Cardiac muscle cell (in vitro differentiated cells and primary cell): ENCODE measurements at places on chromosomes 7 and 10.
A peak's percentile ranks its signal among the peaks of the same experiment; 100 is the strongest.

- H3K36me3 ChIP-seq, result no peaks in the 10 kb centered on the region
- no peak for DNase-seq
- H3K27me3 ChIP-seq, result no peaks in the 10 kb centered on the region
- H3K4me3 ChIP-seq, result no peak overlapping the region
Observed at GRCh38 chr10:127267442-127267841, 71.1 kb upstream of the INSYN2A start.

DNA sequence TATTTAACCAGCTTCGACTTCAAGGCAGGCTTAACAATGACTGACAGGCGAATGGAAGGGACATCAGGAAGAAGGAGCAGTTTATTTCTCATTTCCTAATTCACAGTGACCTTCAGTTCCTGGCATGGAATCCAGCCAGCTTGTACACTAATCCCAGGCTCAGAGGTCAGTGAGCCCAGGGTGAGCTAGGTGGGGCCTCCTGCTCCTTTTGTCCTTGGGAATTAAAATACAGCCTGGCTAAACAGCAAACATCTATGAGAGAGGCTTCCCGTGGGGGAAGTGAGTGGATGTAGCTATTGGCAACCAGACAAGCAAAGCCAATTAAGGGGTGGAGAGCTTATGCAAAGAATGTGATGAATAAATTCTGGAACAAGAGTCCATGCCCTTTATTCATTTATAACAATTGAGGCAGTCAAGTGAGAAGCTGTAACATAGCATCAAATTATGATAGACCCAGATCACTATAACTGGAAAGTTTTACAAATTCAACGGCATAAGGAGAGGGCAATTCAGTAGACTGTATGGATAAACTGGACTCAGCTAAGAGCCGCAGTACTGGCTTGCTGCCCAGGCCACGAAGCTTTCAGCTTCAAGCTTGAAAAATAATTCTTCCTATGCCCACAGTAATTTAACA is 57.1 kb downstream of the STK17A start:
- peak overlapping the region; percentile 74 for H3K27ac ChIP-seq
- H3K4me1 ChIP-seq, result peaks cover 6% of the 10 kb centered on the region
- peaks cover 32% of the 10 kb centered on the region for H3K36me3 ChIP-seq
- H3K27me3 ChIP-seq, result no peaks in the 10 kb centered on the region

GRCh38 chr7:88357781-88358525 is 51.3 kb upstream of the STEAP4 start:
- no peaks in the 10 kb centered on the region for H3K36me3 ChIP-seq
- no peak overlapping the region for H3K27ac ChIP-seq
- DNase-seq, result peak; percentile 17
- H3K27me3 ChIP-seq, result no peaks in the 10 kb centered on the region
- no peak overlapping the region for H3K4me3 ChIP-seq

- no peaks in the 10 kb centered on the region for H3K27me3 ChIP-seq
- no peaks in the 10 kb centered on the region for H3K36me3 ChIP-seq
- no peak for DNase-seq
Observed at GRCh38 chr10:51145375-51145774, 71.1 kb downstream of the PRKG1 start.

- no peaks in the 10 kb centered on the region for H3K27me3 ChIP-seq
- H3K36me3 ChIP-seq, result no peaks in the 10 kb centered on the region
- no peak overlapping the region for H3K4me3 ChIP-seq
- DNase-seq, result no peak
- H3K4me1 ChIP-seq, result no peaks in the 10 kb centered on the region
- no peak overlapping the region for H3K27ac ChIP-seq
Observed at GRCh38 chr7:10981317-10981716, 7.6 kb downstream of the PHF14 start.

GRCh38 chr7:139457153-139457946 is 26.1 kb downstream of the KLRG2 start:
- no peaks in the 10 kb centered on the region for H3K27me3 ChIP-seq
- no peaks in the 10 kb centered on the region for H3K4me1 ChIP-seq
- H3K27ac ChIP-seq, result no peak overlapping the region
- DNase-seq, result no peak

DNA sequence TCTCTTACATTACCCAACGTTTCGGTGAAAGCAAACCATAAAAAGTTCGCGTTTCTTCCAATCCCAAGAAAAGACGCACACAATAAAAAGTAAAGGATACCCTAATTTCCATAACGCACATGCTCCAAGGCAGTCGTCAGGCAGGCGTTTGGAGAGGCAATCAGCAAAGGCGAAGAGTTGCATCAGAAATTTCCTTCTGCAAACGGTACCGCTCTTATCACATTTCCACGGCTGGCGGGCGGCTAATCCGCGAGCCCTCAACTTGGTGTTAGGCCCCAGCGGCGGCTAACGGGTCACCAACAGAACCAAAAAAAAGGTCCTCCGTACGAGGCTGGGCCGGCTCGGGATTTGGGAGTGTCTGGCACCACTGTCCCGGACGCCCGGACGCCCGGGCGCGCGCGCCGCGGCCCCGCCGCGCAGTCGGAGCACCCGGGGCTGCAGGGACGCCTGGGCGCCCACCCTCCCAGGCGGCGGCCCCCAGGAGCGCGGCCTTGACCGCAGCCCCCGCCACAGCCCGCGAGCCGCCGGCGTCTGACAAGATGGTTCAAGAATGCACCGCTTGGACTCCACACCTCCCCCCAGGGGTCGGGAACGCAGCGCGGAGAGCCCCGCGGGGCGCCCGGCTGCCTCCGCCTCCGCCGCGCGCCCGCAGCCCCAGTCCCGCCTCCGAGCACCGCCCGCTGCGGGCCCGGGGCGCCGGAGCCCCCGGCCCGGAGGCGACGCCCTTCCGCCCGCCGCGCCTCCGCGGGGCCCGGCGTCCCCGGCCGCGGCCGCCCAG is 9.8 kb upstream of the GRB10 start:
- DNase-seq, result peak; percentile 76
- H3K27me3 ChIP-seq, result peaks cover 14% of the 10 kb centered on the region
- H3K4me1 ChIP-seq, result peaks cover 4% of the 10 kb centered on the region
- no peak overlapping the region for H3K27ac ChIP-seq
- H3K36me3 ChIP-seq, result no peaks in the 10 kb centered on the region

- no peak for DNase-seq
- no peaks in the 10 kb centered on the region for H3K27me3 ChIP-seq
- H3K36me3 ChIP-seq, result no peaks in the 10 kb centered on the region
- H3K4me1 ChIP-seq, result no peaks in the 10 kb centered on the region
- no peak overlapping the region for H3K4me3 ChIP-seq
Observed at GRCh38 chr10:59302381-59302780, 60.0 kb downstream of the FAM13C start.

GRCh38 chr10:73923935-73924598 is 13.1 kb downstream of the PLAU start:
- no peaks in the 10 kb centered on the region for H3K27me3 ChIP-seq
- no peak overlapping the region for H3K27ac ChIP-seq
- no peaks in the 10 kb centered on the region for H3K36me3 ChIP-seq
- peaks cover 3% of the 10 kb centered on the region for H3K4me1 ChIP-seq
- no peak overlapping the region for H3K4me3 ChIP-seq
- no peak for DNase-seq
